ENCODE measurements at places on chromosomes 4 and X.

- no peak for ATAC-seq
Observed at GRCh38 chrX:31590581-31591114, 518.8 kb upstream of the FTHL17 start.

DNA sequence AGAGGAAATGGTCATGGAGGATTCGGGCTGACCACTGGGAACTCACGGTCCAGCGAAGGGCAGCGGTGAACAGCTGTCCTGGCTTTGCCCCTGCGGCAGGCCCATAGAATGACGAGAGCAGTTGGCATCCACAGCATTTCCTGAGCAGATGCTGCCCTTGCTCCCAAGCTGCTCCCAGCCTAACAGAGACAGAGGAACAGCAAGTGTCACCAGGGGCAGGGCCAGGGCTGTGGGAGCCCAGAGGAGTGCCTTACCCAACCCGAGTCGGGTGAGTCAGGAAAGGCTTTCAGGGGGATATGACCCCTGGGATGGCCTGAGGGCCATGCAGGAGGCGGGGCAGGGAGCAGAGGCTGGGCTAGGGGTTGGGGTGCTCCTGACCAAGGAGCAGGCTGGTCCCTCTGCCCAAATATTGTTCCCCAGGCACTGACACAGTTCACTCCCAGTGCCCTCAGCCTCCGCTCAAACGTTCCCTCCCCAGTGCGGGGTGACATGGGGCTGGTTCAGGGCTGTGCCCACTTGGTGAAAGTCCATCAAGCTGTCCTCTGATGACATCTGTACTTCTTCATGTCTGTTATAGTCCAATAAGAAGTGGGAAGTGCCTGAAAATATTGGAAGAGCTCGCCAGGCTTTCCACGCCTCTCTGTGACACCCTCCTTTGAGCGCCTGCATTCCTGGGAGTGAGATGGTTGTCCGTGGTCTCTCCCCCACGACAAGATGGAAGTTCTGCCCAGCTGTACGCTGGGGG is 64.7 kb upstream of the GPR78 start:
- ATAC-seq: no peak

- no peak for ATAC-seq
Observed at GRCh38 chrX:39718981-39719380, 378.8 kb downstream of the BCOR start.

DNA sequence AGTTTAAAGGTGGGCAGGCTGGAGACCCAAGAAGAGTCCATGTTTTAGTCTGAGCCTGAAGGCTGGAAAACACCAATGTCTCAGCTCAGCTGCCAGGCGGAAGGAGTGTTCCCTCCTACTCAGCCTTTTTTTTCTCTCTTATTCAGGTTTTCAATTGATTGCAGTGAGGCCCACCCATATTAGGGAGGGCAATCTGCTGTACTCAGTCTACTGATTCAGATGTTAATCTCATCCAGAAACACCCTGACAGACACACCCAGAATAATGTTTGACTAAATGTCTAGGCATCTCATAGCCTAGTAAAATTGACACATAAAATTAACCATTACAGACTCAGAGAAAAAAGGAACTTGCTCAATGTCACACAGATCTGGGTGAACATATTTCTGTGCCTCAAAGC is 347.1 kb downstream of the GBA3 start:
- no peak for ATAC-seq

DNA sequence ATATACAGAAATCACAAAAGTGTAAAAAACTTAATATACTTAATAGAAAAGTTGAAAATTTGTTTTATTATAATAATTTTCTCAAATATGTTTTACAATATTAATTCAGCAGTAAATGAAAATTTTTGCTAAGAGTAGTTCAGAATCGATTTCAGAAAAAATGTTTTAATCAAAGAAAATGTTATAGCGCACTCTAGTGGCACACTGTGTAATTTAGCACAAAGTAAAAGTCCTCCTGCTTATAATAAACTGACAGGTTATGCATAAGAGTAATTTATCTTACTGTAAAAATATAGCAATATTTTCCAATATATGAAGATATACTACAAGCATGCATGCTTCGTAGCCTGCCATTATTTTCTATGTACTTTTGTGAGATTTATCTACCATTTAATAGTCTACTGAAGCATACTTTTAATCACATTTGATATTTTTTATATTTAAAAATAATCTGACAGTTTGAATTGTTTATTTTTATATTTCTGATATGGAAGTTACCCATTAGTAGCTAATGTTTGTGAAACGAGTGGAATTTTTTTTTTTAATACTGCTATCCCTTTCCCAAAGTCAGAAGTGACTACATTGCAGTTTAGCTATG is 217.9 kb upstream of the KLHL4 start:
- no peak for ATAC-seq

DNA sequence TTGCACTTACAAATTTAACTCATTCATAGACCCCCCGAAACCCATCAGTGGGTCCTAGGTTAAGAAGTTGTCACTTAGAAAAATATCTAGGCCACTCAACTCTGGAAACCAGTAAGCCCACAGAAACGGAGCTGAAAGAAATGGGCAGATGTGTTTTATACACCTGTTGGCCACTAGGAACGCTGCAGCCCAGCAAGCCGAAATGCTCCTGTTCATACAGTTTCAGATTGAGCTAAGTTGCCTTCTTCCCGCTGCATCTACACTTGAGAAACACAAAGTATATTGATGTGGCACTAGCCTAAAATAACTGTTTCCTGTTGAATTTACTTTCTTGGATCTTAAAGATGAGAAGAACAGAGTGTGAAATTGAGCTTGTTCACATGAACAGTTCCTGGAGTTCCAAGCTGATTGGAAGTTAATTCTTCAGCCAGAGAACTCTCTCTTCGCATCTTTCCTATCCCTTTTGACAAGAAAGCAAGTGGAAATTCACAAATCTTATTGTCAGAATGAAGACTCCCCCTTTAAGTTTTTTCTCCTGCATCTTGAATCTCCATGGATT is 174.1 kb downstream of the RBMX2 start:
- no peak for ATAC-seq

Measured in activated CD4-positive, CD25-positive, alpha-beta regulatory T cell treated with anti-CD3 and anti-CD28 coated beads, Interleukin-2, amount 50 U/mL, for 24 hours (primary cell).